ENCODE measurements at places on chromosomes 4 and X.

- no peak for DNase-seq
Observed at GRCh38 chrX:10190367-10190766, 33.6 kb downstream of the CLCN4 start.

- no peak for DNase-seq
Observed at GRCh38 chrX:103797691-103798090, 21.1 kb downstream of the PLP1 start.

DNA sequence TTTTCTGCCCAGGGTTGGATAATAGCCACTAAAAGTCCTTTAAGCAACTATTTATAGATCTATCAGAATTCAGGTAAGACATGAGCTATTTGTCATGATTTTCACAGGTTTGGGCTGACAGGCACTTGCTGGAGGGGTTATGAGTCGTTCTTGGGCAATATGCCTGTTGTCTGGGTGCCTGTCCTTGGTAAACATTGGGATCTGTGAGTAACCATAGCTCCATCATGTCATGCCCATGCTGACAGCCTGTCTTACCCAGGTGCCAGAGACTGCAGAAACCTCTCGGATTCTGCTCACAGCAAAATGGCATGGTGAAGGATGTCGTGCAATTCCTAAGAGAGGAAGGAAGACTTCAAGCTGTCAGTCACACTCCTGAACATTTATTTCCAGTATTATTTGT lies 116.0 kb upstream of the PUDP start:
- no peak for DNase-seq

DNA sequence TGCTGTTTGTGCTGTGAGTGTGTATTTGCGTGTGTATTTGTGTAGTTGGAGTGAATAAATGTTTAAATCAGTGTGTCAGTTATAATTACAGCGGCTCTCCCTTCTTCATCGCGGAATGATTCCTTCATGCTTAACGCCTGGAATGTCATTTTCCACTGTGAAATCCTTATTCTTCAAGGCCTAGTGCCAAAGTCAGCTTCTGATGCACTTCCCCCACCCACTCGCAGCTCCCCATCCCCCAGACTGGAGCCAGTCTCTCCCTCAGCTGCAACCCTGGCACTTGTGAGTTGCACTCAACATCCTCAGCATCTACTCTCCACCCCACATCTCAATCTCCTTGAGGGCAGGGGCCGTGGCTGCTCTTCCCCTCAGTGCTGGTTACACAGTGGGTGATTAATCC lies 583.0 kb downstream of the BCOR start:
- no peak for DNase-seq
